Activated CD4-positive, alpha-beta T cell treated with anti-CD3 and anti-CD28 coated beads, Interleukin-10, Interleukin-2, amounts not matched to agents 100 ng/mL and 50 ng/mL, durations not matched to agents 16 hours and 8 hours (primary cell): ENCODE measurements at places on chromosomes 6 and 20.

DNA sequence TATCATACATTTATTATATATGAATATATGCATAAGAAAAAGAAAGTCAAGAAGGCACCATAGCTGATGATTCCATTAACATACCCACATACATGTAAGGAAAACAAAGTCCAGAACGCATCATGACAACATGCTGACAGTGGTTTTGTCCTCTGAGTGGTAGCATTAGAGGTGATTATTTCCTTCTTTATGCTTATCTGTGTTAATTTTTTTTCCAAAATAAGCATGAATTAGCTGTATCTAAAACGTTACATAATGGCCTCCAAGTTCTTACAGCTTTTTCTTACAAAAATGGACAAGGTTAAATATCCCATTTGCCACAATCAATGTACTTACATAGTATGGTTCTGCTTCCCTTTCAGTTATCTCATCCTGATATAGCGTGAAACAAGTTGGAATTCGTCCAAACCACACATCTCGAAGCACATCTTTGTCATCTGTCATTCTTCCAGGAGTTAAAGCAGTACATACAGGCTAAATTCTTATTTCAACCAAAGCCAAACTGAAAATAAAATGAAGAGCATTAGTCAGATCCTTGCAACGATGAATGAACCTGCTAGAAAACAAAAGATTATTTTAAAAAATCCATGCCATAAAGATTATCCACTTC, 9.7 kb downstream of the ATG5 start:
- peak; percentile 24 for DNase-seq

GRCh38 chr20:26276554-26277210, 580.0 kb upstream of the ZNF337 start:
- DNase-seq, result no peak

GRCh38 chr6:168536196-168536595, 95.2 kb downstream of the SMOC2 start:
- DNase-seq, result no peak

DNA sequence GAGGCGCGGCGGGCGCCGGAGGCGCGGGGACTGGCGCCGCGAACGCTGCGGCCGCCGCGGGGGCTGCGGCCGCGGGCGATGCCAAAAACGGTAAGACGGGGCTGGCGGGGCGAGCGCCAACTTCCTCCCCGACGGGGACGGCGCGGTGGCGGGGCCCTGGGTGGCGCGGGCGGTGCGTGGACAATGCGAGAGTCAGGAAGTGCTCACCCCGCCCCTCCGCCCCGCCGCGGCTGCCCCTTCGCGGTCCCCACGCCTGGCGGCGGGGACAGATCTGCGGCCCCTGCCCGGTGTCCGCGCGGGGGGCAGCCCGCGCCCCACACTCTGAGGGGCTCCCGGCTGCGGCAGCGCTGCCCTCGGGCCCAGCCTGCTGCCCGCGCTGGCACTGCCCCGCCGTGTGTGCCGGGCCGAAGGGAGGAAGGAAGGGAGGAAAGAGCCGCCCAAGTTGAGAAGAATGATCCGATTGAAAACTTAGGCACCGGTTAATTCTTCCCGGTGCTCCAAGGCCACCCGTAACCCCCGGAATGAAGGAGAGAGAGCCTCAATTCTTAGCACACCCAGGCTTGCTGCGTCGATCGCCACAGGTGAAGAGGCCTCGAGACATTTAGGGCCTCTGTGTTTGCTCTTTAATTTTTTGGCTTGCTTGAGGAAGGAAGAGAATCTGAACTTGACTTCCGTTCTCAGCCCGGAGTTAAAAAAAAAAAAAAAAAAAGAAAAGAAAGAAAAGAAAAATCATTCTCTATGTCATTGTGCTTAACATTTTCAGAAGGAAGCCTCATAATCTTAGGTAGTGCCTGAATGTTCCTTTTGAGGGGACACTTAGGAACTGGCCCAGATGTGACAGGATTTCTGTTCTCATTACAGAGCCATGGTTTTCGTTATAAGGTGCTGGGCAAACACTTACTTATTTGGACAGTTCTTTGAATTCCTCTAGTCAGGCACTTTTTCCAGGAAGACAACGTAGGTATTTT, 982 bp downstream of the HECA start:
- DNase-seq, result no peak

DNA sequence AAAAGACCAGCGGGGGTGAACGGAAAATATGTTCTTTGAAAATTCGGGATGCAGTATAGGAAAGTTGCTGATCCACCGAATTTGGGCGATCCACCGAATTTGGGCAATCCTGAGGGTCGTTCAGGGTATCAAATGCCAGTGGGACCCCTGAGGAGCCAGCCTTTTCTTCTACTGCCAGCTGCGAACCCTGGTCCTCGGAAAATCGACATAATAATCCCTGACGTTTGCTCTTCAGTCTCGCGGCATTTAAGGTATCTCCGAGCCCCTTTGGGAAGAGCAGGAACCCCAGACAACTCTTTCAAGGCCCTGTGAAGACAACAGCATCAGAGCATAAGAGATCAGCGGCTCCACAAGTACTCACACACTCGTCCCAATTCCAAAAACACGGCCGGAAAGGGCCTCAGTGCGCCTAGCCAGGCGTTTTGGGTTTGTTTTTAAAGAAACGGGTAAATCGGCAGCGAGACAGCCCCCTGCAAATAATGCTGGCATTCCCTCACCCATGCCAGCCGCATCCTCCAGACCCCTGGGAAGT, 1.0 kb downstream of the SIM1 start:
- DNase-seq, result no peak

GRCh38 chr6:44401138-44401537, 13.6 kb downstream of the CDC5L start:
- DNase-seq, result no peak

DNA sequence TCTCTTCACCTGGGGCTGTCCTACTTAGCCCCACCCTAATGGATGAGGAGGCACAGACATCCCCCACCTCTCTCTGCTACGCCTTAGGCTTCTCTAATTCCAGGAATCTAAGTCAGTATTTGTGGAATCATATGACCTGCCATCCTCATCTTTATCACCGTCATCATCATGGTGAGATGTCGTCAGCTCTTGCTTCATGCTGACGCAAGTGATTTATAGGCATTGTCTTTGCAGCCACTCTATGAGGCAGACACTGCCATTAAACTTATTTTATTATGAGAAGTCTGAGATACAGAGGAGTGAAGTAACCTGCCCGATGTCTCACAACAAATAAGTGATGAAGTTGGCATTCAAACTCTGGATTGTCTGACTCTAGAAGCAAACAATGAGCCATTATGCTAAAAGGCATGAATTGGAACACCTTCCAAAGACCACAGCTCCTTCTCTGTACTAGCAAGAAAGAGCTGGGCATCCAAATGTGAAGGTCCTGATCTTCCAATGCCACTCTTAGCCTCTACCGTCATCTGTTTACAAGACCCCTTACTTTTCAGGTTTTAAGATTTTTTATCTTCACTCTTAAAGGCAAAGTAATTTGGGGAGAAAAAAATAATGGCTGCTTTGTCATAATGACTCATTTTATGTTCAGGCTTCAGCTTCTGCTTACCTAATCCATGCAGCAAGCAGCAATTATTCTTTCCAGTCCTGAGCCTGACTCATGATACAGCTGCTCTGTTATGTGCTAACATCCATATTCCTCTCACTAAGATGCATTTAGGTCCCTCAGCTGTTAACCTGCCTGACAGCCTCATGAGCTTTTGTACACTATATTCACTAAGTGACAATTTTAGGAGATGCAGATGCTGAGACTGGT, 113.7 kb upstream of the BCLAF1 start:
- DNase-seq, result no peak

- no peak for DNase-seq
Observed at GRCh38 chr20:46144432-46145025, 26.4 kb downstream of the CD40 start.

- DNase-seq, result no peak
Observed at GRCh38 chr6:16681260-16681873, 79.9 kb downstream of the ATXN1 start.

DNA sequence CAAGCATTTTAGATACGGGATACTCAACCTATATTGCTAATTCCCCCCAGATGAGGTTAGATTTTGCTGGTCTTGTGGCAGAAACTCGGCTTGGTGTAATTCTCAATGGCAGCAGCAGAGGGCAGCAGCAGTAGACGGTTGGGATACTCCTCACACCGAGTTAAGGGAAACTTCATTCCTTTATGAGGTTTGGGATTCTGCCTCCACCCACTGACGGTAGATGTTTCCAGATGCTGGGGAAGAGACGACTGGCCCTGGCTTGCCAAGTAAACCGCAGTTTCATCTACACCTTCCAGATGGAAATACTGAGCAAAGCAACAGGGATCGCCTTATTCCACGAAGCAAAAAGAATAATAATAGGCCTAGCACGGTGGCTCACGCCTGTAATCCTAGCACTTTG, 8.2 kb upstream of the TBC1D7 start:
- DNase-seq, result peak; percentile 71

DNA sequence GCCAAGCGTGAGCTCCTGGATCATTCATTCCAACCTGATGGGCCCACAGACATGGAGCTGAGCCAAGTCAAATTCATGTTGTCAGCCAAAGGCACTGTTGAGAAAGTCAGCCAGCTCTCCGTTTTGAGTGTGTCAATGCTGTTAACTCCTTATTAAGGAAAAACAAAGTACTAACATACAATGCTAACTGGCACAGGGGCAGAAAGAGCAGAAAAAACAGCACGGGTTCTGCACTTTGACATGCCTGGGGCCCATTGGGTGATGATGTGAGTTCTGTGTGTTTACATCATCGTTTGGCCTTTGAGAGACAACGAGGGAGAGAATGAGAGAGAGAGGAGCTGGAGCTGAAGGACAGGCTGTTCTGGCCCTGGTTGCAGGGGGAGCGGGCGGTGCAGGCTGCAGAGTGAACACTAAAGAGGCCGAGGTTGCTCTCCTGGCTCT, 85.9 kb downstream of the SMOC2 start:
- DNase-seq, result no peak

- DNase-seq, result no peak
Observed at GRCh38 chr20:47440857-47441773, 60.6 kb upstream of the NCOA3 start.

- DNase-seq, result no peak
Observed at GRCh38 chr20:46192376-46192944, 74.3 kb downstream of the CD40 start.

- no peak for DNase-seq
Observed at GRCh38 chr6:25550631-25551030, 101.4 kb upstream of the SCGN start.

DNA sequence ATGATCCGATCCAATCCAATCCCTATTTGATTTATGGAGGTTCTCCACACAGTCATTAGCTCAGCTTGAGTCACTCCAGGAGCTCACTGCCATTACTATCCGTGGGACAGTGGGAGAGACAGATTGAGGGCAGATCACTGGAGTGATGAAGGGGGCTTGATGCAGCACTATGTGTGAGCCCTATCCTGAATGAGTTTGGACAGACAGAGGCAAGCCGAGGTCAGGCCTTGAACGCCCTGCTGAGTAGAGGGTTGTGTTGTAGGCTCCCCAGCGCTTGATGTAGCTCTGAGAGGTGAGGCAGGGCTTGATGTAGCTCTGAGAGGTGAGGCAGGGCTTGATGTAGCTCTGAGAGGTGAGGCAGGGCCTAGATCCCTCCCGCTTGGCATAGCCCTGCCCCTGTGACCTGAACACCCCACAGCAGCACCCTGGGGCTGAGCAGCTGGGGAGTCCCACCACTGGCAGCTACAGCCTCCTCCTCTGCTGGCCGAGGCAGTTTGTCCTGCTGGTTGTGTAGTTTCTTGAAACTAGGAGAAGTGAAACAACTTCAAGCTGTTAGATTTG, 58.7 kb downstream of the ZFAND3 start:
- DNase-seq, result no peak

DNA sequence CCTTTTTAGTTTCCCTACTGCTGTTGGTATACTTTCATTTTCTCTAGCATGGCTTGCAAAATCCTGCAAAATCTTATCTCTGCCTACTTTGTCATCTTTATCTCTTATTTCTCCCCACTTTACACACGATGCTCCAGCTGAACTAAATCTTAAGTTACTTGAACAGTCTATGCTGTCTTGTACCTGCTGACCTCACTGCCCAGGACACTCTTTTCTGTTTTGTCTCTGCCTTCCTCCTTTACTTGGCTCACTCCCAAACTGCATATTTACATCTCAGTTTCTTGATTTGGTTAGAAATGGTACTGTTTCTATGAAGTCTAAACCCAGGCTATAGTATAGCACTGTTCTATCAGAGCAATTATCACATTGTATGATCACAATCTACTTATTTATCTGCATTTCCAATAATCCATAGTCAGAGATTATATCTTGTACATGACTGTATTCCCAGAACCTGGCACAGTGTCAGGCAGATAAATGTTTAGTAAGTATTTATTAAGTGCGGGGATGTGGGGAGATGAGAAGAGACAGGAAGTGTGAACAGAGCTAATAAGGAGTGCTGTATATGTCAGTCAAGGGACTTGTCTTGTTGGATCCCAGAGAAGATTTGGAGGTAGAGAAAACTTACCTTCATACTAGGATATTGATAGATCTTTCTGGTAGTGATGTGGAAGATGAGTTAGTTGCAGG, 57.6 kb downstream of the ADGRG6 start:
- DNase-seq, result no peak

- DNase-seq, result no peak
Observed at GRCh38 chr6:52317211-52317610, 32.7 kb upstream of the MCM3 start.

DNA sequence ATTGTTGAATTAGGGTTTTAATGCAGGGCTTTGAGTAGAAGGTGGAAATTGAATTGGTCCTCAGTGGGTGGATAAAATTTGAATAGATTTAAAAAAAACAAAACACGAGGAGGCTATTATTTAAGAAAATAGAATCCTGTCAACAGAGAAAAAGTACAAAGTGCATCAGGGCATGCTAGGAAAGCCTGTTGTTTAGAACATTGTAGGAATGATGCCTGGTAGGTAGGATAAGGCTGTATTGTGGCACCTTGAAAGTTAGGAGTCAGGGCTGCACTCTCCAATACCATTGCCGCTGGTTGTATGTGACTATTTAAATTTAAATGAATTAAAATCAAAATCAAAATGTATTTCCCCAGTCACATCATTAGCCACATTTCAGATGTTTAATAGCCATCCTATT, 363.9 kb downstream of the UTRN start:
- DNase-seq, result no peak

- DNase-seq, result no peak
Observed at GRCh38 chr6:164247106-164247505, 832.6 kb downstream of the QKI start.
